A549 treated with dexamethasone at 1 μM for 4 hours (cell line): ENCODE measurements at places on chromosomes 2 and 18. TPM values are rescaled to one million over a fixed set of nuclear protein-coding genes. Genes with fewer than 3 reads are reported as not detected.

AMER3 gene
- not detected in 5 replicates for total RNA-seq

ICOS gene
- total RNA-seq: not detected in 5 replicates

PKDCC gene
- total RNA-seq: 19.6 to 26.0 TPM (median 21.8 TPM) in 5 replicates

ALPP gene
- 14.4 to 22.1 TPM (median 20.3 TPM) in 5 replicates for total RNA-seq

CENPA gene
- total RNA-seq: 38.8 to 53.8 TPM (median 51.0 TPM) in 5 replicates

DYSF gene
- 0.62 to 0.93 TPM (median 0.75 TPM) in 5 replicates for total RNA-seq
